NCI-H69 (cell line): ENCODE measurements at places on chromosomes 7 and 10.

DNA sequence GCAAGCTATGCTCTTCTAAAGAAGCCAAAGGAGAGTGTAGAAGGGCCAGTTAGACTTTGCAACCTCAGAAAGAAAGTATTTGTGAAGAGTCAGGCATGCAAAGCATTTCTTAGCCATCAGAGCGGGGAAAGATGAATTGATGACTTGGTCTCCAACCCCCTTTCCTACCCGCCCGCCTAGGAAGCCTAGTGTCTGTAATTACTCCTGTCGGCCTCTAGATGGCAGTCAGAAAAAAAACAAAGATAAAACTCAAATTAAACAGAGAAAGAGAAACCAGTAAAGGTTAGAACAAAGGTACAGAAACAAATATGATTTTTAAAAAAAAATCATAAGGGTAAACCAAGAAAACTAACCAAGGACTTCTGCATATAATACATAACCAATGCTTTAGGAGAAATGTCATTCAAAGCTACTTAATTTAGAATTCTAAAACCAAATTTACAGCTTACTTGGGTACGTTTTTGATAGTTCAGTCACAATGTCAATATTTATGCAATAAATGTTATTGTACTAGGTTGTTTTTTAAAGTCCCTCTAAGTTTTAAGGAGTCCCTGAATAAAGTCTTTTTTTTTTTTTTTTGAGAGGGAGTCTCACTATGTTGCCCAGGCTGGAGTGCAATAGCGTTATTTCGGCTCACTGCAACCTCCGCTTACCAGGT is 97.6 kb downstream of the LYZL1 start:
- peak; percentile 42 for DNase-seq

GRCh38 chr10:11035301-11035991 is 17.8 kb downstream of the CELF2 start:
- no peak for DNase-seq

DNA sequence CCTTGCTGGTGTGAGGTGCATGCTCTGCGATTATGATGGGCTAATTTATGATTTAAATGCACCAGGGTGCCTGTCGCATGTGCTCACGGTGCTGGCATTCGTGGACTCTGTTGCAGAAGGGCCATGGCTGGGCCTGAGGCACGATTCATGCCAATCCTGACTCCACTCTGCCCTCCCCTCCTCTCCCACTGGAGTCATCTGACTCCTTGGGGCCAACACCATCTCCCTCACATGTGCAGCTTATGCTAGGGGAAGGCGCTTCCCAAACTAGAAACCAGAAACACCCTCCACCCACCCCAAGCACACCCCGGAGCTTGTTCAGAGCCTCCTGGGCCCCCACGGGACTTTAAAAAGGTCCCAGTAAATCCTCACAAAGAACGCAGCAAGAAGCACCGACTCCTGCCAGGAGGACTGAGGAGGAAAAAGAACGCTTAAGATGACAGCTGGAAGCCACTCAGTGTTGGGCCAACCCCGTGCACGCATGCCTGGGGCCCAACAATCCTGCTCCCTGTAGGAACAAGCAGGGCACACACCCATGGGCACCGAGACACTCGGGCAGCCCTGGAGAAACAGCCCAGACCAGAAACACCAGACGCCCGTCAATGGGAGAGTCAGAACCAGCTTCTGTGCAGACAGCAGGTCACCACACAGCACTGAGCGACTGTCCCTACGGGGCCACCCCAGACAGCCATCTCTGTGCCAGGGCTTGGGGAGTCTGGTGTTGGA is 14.1 kb downstream of the BRI3 start:
- no peak for DNase-seq

- DNase-seq = peak; percentile 54
These were observed 288.3 kb downstream of the CAMK1D start for GRCh38 chr10:12637649-12638048.

GRCh38 chr10:131477457-131478121 is 166.1 kb upstream of the TCERG1L start:
- no peak for DNase-seq

DNA sequence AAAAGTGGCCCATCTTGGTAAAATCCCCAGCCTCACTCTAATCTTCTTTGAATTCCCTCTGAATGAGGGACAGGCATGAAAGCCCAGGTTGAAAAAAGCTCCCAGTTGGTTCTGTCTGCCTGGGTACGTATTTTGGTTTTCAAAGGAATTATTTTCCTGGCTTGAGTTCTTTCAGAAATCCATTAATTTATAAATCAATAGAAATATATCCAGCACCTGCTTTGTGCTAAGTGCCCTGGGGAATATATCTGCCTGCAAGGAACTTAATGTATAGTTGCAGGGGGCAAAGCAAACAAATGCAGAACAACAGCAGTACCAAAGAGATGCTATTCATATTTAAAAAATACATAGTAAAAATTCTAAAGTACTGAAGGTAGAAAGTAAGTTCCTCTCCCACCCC is 362.7 kb downstream of the REEP3 start:
- peak; percentile 65 for DNase-seq

GRCh38 chr7:63042730-63043511 is 955.7 kb upstream of the ZNF722 start:
- DNase-seq = no peak

- DNase-seq = no peak
These were observed 494.3 kb downstream of the GALNT17 start for GRCh38 chr7:71626206-71626605.

DNA sequence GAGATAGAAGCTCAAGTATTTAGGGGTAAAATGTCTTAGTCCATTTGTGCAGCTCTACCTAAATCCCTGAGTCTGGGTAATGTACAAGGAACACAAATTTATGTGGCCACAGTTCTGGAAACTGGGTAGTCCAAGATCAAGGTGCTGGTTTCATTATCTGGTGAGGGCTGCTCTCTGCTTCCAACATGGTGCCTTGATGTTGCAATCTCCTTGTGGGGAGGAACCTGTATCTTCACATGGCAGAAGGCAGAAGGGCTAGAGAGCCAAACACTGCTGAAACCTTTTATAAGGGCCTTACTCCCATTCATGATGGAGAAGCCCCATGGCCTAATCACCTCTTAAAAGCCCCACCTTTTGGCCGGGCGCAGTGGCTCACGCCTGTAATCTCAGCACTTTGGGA is 8.7 kb upstream of the BAZ1B start:
- DNase-seq = no peak

DNA sequence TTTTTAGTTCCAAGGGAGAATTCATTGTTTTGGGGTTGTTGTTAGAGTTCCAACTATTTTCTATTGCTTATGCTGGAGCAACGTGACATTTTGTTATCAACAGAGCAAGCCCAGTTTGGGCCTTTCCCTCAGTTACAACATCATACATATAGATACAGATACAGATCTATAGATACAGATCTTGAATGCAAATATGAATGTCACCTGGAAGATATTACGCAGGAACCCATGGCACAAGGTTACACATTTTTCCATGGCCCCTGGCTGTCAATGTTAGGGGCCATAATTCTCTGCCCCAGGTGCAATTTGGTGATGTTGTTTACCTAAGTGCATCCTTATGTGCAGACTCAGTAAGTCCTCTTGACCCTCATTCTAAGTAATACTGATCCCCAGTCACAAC is 3.6 kb upstream of the PODXL start:
- no peak for DNase-seq

GRCh38 chr7:77413861-77414424 is 2.2 kb downstream of the GSAP start:
- no peak for DNase-seq

DNA sequence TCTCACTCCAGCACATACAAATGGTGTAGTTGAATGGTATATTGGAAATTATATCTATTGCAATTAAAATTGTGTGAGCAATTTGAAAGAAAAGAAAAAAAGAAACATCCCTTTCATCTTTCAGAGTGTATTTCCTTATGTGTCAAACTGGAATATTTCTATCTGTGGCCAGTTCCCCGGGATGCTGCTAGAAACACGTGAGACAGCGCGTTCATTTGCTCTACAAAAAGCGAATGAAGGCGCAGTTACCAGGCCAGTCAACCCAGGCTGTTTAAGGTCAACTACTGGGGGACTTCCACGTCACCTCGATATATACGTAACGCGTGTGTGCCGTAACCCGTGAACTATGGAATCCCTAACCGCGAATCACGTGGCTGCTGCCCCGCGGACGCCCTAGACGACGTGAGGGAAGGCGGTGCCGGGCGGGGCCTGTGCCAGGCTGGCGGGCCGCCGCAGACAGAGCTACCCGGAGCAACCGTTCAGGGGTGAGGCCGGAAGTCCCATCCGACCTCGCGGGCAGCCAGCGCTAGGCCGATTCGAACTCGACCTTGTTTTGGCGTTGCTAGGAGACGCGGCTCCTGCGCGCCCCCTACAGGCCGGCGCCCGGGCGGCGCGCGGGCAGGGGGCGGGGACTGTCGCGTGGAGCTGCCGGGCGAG is 1.1 kb upstream of the ARL4A start:
- DNase-seq = peak; percentile 98

DNA sequence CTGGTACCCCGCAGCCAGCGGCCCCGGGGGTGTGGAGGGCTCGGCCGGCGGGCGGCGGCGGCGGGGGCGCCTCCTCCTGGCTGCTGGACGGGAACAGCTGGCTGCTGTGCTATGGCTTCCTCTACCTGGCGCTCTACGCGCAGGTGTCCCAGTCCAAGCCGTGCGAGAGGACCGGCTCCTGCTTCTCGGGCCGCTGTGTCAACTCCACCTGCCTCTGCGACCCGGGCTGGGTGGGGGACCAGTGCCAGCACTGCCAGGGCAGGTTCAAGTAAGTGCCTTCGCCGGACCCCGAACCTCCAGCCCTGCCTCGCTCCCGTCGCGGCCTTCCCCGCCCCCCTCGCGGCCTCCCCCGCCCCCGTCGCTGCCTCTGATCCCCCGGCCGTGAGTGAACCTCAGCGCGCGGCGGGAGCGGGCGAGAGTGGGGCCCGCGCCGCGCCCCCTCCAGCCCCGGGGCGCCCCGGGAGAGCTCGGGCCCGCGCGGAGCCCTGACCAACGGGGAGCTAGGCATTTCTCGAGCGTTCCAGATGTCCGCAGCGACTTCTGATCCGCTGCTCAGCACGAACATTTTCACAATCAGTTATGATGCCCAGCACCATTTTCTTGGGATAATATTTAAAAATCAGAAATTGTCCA is 727 bp downstream of the ATRNL1 start:
- peak; percentile 56 for DNase-seq

DNA sequence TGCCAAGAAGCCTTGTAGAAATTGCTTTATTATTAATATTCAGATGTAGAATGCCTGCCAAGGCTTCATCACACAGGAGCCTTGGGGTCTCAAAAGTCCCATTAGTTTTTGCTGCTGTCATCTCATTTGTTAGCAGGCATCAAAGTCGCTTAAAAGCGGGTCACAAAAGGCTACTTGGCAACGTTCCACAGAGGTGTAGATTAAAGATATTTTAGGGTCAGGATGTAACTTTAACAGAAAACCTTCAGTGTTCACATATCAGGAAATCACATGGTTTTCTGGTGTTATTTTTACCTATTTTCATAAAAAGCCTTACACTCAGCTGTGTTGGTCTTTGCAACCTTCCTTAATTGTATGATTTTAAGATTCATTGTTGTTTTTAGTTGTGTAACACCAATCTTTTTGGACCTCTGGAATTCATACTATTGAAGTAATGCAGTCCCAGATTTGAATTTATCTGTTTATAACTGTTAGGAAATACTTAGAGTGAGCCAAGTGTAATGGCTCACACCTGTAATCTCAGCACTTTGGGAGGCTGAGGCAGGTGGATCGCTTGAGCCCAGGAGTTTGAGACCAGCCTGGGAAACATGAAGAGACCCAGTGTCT is 65.3 kb downstream of the TET1 start:
- DNase-seq = no peak

DNA sequence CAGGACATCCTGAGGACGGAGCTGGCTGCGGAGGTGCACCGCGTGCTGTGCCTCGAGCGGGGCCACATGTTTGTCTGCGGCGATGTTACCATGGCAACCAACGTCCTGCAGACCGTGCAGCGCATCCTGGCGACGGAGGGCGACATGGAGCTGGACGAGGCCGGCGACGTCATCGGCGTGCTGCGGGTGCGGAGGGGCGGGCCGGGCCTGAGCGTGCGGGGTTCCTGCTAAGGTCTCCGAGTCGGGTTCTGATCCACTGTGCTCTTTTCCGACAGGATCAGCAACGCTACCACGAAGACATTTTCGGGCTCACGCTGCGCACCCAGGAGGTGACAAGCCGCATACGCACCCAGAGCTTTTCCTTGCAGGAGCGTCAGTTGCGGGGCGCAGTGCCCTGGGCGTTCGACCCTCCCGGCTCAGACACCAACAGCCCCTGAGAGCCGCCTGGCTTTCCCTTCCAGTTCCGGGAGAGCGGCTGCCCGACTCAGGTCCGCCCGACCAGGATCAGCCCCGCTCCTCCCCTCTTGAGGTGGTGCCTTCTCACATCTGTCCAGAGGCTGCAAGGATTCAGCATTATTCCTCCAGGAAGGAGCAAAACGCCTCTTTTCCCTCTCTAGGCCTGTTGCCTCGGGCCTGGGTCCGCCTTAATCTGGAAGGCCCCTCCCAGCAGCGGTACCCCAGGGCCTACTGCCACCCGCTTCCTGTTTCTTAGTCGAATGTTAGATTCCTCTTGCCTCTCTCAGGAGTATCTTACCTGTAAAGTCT is 10.4 kb downstream of the ATG9B start:
- no peak for DNase-seq

- DNase-seq = peak; percentile 82
These were observed 128.5 kb downstream of the MAD1L1 start for GRCh38 chr7:2104107-2104710.

- DNase-seq = no peak
These were observed 269.1 kb upstream of the FZD8 start for GRCh38 chr10:35911233-35911632.

DNA sequence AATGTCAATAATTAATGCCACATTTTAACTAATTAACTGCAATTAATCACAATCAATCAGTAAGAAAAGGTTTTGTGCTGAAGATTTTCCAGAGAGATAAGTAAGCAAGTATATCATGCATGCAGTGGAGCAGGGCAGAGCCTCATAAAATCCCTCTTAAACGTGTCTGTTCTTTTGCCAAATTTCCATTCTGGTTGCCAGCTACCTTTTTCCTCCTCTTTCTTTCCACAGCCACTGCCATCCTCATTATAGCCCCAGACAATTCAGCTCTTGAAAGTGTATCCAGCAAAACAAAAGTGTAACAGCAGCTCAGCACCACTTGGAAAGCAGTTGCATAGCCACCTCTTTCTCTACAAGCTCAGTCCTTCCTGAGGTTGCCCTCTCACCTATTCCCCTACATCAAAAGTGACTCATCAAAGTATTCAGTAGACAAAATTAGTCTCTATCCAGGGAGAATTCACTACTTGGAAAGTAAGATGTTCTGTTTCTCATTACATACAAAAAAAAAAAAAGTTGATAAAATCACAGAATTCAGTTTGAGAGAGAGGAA is 26.9 kb upstream of the EPHB6 start:
- no peak for DNase-seq

DNA sequence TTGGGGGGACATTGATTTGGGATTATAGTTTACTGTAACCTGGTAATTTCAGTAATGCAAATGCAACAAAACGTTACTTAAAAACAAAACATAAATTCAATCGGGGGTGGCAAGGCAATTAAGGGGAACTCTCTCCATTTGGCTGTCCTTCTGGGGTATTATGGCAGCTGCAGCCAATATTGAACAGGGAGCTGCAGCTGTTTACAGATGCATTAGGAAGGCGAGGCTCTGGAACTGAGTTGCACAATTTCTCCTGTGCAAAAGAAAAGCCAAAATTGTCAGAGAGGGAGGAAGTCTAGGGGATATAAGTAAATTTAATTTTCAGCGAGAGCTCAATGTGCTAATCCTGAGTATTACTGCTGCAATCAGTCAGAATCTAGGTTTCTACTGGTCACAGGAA is 36.1 kb downstream of the NEUROD6 start:
- no peak for DNase-seq
